ENCODE measurements at places on chromosomes 12 and 14.

GRCh38 chr12:91126516-91126915, 15.2 kb upstream of the LUM start:
- DNase-seq = no peak

DNA sequence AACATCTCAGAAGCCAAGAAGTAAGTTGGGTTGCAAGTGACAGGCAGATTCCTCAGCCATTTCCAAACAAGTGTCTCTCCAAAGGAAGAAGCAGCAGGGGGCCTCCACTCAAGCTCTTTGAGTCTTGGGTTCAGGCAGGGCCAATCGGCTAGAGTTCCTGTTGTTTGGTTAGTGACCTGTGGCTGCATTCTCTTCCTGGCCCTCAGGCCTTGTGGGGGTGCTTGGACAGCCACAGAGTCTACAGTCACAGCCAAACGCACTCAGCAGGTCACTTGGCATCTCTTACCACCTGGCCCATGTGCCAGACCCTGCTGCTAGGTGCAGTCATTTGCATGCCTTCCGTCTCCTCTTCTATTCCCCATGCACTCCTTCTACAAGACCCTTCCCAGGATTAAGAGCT, 353.9 kb downstream of the GRIN2B start:
- no peak for DNase-seq

GRCh38 chr12:122987086-122987951, 6.8 kb downstream of the ARL6IP4 start:
- DNase-seq = no peak

DNA sequence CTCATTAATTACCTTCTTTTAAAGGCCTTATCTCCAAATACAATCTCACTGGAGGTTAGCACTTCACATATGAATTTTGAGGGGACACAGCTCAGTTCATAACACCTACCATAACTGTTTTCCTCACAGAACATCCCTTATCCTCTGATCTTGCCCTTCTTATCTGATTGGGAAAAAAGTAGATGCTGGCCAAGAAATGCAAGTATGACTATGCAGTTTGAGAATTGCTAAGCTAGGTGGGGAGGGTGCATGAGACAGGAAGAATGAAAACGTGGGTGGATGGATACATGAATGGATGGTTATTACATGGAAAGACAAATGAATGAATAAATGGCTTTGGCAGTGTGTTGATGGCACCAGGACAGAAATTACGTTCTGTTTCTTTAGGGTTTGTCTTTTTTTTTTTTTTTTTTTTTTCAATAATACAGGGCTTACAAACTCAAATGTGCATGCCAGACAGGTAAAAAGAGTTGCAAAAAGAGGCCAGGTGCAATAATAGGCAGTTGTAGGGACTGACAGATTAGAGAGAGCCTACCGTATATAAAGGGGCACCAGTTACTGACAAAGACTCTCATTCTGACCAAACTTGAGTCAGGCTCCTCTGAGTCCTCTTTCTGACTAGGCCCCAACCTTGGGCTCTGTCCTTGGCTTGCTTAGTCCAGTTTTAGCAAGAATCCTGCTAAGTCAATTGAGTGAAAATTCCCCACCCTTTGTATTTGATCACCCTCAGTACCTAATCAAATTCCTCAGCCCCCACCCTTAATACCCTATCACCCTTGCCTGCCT, 304.9 kb downstream of the ZFP36L1 start:
- no peak for DNase-seq

- DNase-seq = peak; percentile 25
Observed at GRCh38 chr12:49874142-49874897, 29.4 kb downstream of the FAIM2 start.

- DNase-seq = no peak
Observed at GRCh38 chr12:111275308-111275707, 93.6 kb downstream of the PHETA1 start.

DNA sequence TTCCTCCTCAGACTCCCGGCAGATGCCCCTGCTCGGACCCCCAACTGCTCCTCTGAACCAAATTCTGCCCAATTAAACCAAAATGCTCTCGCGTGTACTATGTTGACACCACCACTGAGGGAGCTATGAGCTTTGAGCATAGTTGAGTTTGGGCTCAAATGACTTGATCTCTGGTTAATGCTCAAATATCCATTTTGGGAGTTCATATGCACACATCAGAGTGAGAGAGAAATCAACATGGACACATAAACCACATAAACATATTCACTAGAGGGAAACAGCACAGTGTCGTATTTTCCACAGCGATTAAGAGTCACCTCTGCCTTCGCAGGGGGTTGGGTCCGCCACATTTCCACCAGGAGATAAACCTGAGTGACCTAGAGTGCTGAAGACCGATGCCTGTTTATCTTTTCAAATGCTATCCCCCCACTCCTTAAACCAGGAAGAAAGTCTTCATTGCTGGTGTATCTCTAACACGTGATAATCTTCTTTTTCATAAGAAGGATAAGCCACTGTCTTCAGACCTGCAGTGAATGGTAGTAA, 59.4 kb upstream of the FOXN3 start:
- DNase-seq = no peak

DNA sequence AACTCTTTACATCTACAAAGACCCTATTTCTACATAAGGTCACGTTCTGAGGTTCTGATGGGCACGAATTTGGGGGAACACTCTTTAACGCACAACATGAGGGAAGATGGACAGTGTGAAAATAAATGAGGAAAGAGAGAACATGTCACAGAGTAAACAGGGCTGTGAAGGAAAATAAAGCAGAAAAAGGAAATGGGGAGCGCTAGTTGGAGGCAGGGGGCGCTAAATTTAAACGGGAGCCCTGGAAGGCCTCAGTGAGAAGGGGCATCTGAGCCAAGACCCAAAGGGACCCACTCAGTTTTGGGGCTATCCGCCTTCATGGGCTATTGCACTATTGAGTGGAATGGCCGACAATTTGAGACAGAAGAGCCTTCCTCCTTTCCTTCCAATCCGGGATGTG, 50.5 kb downstream of the PLXNC1 start:
- DNase-seq = peak; percentile 4

GRCh38 chr12:108268397-108268796, 70.7 kb downstream of the CMKLR1 start:
- DNase-seq = no peak

DNA sequence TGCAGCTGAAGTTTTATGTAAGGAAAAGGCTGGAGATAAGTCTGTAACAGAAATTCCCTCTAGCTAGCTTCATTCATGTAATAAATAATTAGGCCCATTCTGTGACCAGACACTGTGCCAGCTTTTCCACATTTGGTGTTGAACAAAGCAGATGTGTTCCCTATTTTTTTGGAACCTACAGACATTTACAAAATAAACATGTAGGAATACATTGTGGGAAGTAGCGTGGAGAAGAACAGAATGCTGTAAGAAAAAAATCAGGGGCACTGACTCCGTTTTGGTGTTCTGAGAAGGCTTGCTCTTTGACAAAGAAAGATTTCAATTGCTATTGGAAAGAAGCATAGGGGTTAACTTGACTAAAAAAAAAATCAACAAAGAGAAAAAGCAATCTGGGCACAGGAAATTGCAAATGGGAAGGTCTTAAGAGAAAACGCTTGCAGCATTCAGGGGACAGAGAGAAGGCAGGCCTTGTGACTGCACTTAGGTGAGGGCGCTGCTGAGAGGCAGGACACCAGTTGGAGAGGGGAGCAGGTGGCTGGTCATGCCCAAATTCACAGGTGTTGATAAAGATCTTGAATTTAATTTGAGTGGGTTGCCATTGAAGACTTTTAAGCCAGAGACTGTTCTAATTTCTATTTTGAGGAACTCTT, 4.0 kb downstream of the FAR2 start:
- DNase-seq = peak; percentile 10

DNA sequence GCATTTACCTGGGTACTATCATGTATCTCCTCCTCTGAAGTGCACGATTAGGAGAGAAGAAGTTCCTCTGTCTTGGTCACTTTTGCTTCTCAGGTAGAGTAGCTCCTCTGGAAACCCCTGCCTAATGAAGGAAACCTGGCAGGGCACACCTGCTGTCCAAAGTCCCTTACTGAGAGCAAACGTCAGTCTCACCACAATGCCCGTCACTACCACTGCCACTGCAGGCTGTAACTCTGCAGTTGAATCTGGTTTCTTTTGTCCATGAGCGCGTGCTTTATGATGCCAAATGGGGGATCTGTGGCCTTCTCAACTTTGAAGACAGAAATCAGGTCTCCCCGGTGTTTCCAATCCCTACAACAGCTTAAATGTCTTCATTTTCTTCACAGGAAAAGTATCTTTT, 1068.6 kb downstream of the BCL11B start:
- no peak for DNase-seq

GRCh38 chr12:20436316-20436715, 68.0 kb downstream of the PDE3A start:
- DNase-seq = no peak

GRCh38 chr14:79596551-79596950, 614.8 kb downstream of the DIO2 start:
- DNase-seq = no peak

GRCh38 chr12:31000751-31001150, 72.9 kb upstream of the DDX11 start:
- DNase-seq = no peak

- no peak for DNase-seq
Observed at GRCh38 chr14:91482263-91483013, 27.7 kb downstream of the PPP4R3A start.

DNA sequence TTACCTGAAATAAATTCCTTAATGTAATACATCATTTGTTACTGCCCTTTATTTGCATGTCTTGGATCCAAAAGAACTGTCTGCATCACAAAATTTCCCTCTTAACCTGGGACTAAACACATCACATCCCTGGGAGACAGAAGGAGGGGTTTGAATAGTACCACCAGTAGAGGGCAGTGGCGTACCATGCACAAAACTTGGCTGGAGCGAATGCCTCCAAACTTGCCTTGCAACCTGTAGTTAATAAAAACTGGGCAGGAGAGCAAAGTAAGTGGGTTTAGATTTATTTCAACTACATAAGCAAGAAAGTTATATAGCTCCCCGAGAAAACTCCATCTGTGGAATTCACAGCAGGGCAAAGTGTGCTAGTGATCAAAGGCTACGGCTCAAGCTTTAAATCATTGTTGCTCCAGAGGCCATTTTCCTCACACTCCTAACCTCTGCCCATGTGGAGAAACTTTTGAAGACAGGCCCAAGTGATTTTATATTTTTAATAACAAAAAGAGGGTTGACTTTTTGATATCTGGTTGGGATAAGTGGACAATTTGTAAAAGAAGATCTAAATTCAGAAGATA, 1176.7 kb upstream of the SEL1L start:
- DNase-seq = peak; percentile 75

GRCh38 chr14:104194016-104194415, 55.6 kb downstream of the KIF26A start:
- DNase-seq = no peak

DNA sequence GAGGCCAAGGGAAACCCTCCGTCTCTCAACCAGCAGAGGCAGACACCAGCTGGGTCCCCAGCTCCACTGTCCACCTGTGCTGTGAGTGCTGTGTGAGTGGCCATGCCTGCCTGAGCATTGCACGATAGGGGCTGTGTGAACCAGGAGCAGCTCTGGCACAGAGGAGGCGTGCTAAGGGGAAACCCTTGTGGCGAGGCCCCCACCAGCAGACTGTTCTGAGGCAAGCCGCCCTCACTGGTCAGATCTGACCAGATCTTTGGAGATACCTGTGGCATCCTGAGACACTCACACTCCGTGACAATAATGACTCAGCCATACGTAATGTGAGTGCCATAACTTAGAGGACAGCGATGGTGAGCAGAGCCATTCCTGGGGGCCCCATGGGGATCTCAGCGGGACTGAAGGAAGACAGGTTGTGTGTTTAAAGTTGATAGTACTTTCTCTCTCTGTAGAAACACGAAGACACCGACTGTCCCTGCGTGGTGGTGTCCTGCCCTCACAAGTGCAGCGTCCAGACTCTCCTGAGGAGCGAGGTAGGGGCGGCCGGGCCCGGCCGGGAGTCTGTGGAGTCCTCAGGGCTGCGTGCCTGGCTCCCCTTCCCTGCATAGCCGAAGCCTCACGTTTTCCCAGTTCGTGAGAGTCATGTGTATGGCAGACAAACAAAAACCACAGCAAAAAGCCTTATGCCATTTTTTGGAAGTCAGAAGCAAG, 36.6 kb upstream of the AMN start:
- no peak for DNase-seq

- no peak for DNase-seq
Observed at GRCh38 chr12:103680591-103681141, 93.6 kb downstream of the STAB2 start.

DNA sequence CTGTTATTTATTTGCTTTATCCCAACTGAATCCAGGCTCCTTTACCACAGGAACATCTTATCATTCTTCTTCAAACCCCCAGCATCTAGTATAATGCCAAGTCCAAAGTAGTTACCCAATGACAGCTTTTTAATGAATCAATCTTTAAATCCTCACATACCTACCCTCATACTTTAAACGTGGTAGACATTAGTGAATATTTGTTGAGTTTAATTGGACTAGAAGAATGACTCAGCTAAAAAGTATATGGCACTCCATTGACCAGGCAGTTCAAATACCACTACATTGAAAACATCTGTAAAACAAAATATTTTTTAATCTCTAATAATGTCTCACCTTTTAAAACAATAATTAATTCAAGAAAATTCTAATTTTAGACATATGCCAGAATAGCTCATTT, 98.1 kb downstream of the ZFC3H1 start:
- DNase-seq = no peak

DNA sequence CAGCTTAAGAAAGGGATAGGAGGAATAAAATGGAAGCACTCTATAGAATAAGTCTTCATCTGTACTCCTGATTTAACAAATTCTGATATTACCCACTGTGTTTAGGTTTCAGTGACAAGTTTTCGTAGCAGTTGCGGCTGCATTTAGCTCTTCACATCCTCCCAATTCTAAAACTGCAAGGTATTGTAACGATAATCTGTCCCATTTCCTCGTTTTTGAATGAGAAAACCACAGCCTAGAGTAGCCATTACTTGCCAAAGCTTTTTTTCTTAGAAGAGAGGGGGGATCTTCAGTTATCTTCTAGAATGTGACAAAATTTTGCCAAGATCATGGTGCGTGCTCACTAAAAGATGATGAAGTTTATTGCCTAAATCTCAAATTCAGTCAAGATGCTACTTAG, 155.8 kb downstream of the PDE3A start:
- no peak for DNase-seq

GRCh38 chr12:25249931-25250738, 594 bp downstream of the KRAS start:
- peak; percentile 28 for DNase-seq

GRCh38 chr12:120362516-120363273, 6.3 kb downstream of the MSI1 start:
- DNase-seq = no peak

- peak; percentile 82 for DNase-seq
Observed at GRCh38 chr14:100662879-100663760, 63.6 kb upstream of the DLK1 start.

GRCh38 chr12:90274407-90274806, 565.8 kb upstream of the ATP2B1 start:
- DNase-seq = peak; percentile 16

- no peak for DNase-seq
Observed at GRCh38 chr14:75647640-75648039, 13.0 kb downstream of the ERG28 start.

GRCh38 chr12:89706986-89707702, 1.5 kb downstream of the ATP2B1 start:
- peak; percentile 21 for DNase-seq

Data from SK-MEL-5 (cell line).